Central memory CD4-positive, alpha-beta T cell (primary cell): ENCODE measurements at places on chromosomes 3 and 15.
A peak's percentile ranks its signal among the peaks of the same experiment; 100 is the strongest.

DNA sequence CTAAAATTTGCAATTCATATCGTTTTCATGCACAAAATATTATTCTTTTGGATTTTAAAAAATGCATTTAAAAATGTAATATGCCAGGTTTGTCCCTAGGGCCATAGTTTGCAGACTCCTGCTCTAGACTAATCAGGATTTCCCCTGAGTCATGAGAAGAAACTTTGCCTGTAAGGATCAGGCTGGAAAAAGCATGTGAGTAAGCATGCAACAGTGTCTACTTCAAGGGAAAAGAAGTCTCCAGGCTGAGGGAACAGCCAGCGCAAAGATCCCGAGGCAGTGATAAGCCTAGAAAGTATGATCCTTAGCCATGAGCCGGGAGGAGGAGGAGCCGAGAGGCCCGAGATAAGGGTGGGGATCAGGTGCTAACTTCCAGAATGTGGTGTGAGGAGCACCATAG, 382.8 kb upstream of the CFAP20DC start:
- no peak for DNase-seq

- DNase-seq, result no peak
These were observed 91.8 kb upstream of the LMOD3 start for GRCh38 chr3:69214241-69214640.

DNA sequence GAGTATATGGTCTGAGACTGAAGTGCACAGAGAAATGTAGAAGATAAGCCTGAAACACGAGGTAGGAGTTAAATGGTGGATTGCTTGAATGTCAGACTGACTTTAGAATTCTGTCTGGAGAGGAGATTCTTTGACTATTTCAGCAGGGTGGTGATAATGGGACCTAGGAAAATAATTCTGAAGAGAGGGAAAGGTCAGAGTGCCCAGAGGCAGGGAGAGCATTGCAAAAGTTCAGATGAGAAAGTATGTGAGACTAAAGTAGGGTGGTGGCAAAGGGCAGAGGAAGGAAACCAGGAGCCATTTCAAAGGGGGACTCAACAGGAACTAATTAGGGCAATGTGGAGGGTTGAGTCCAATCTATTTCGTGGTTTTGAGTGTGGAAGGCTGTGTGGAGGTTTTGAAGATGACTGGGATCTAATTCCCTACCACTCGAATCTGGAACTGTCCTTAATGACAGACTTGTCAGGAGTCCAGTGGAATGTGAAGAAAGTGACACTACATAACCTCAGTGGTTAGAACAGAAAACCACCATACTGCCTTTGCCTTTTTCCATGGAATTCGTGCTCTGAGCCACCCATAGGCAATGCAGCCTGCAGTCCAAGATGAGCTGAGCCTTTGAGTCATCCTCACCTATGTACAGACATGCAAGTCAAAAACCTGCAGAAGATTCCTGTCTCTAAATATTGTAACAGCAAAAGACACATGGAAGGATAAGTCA, 16.1 kb downstream of the CPOX start:
- no peak for DNase-seq

- no peak for DNase-seq
These were observed 55.0 kb downstream of the POLR2M start for GRCh38 chr15:57761562-57761961.

- DNase-seq, result no peak
These were observed 20.9 kb downstream of the TRPM1 start for GRCh38 chr15:31080591-31081014.

DNA sequence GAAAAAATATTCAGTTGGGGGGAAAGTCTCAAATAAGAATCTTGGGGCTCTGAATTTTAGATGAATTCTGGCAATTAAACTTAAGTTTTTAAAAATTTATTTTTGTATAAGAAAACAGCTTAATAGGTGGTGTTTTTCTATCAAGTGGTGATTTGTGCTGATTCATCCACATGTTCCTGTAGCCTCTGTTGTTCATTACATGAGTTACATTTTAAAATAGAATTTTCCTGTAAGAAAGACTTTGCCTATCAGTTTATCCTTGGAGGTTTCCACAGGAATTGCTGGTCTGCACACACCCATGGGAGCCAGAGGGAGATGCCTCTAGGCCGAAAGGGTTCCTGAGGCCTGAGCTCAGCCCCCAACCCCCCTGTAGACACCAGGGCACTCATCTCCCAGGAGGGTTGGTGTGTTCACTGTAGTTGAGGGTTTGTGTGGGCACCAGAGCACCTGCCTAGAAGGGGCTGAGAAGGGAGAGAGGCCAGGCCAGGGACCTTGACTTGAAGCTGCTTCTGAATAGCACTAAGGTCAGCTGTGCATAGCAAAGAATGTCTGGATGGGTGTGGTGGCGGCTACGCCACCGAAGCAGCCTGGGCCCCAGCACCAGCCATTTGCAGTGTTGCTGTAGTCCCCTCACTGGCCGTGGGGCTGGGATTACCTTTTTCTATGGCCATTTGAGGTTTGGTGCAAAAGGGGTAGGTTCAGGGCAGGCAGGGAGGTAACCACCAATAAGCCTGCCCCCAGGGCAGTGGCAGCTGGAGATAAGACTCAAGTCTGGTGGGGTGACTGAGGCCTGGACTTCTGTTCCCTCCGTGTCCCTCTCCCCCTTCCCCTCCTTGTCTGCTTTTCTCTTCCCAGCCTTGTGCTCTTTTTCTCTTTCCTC, 11.9 kb downstream of the DNAJA4 start:
- DNase-seq, result no peak

GRCh38 chr15:78061963-78062427, 15.5 kb downstream of the TBC1D2B start:
- DNase-seq, result peak; percentile 50
